Type B pancreatic cell (in vitro differentiated cells): ENCODE measurements at places on chromosomes 3 and 15. TPM values are rescaled to one million over a fixed set of nuclear protein-coding genes. Genes with fewer than 3 reads are reported as not detected.

DNA sequence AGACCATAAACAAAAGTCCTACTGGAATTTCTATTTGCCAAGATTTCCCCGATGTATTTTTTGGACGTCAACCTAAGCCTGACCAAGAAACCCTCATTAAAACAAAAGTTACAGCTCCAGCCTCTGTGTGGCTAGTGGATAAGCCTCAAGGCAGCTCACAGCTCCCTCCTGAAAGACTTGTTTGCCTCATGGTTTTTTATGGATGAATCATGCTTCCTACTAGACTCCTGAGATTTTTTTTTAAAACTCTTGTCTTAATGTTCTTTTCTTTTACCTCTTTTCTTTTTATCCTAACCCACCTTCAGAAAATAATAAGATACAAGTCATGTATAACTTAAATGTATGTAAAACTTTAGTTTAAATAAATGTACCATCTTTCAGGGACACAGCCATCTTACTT, 52.4 kb downstream of the SUCNR1 start:
- DNase-seq = no peak

GRCh38 chr3:190826018-190826417, 36.5 kb downstream of the GMNC start:
- no peak for DNase-seq

- DNase-seq = no peak
Observed at GRCh38 chr3:56845505-56845904, 43.8 kb upstream of the ARHGEF3 start.

DNA sequence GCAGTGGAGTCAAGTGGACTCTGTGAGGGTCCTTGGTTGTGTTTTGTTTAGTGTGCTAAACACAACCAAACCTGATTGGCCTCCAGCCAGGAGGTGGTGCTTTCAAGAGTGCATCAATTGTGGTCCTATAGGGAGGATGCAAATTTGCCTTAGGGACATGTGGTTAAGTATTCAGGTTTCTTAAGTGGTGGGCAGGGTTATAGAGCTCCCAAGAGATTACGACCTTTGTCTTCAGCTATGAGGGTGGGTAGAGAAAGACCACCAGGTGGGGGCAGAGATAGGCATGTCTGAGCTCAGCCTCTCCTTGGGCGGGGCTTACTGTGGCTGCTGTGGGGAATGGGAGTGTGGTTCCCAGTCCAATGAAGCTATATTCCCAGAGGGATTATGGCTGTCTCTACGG, 186.6 kb downstream of the SQOR start:
- no peak for DNase-seq

- DNase-seq = no peak
Observed at GRCh38 chr15:90572893-90573292, 43.2 kb downstream of the CRTC3 start.

- DNase-seq = no peak
Observed at GRCh38 chr3:37562876-37563275, 298.8 kb upstream of the CTDSPL start.

DNA sequence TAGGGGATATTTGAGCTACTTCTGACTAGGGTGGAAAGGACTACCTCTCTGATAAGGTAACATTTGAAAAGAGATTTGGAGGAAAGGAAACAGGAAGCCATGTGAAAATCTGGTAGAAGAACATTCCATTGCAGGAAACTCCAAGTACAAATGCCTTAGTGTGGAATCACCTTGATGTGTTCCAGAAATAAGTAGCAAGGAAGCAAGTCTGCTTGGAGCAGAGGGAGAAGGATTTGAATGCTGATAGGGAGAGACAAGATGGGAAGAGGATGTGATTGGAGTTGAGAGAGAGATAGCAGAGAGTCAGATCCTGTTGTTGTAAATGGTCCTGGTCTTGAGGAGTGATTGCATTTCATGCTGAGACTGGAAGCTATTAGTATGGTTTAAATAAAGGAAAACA, 335.1 kb upstream of the DCBLD2 start:
- no peak for DNase-seq

DNA sequence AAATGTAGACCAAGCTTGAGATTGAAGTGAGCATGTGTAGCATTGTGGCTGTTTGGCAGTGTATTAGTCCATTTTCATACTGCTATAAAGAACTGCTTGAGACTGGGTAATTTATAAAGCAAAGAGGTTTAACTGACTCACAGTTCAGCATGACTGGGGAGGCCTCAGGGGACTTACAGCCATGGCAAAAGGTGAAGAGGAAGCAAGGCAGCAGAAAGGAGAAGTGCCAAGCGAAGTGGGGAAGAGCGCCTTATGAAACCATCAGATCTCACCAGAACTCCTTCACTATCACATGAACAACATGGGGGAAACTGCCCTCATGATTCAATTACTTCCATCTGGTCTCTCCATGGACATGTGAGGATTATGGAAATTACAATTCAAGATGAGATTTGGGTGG, 8.6 kb upstream of the CERS3 start:
- no peak for DNase-seq

- DNase-seq = no peak
Observed at GRCh38 chr15:73233623-73234022, 135.1 kb downstream of the HCN4 start.

DNA sequence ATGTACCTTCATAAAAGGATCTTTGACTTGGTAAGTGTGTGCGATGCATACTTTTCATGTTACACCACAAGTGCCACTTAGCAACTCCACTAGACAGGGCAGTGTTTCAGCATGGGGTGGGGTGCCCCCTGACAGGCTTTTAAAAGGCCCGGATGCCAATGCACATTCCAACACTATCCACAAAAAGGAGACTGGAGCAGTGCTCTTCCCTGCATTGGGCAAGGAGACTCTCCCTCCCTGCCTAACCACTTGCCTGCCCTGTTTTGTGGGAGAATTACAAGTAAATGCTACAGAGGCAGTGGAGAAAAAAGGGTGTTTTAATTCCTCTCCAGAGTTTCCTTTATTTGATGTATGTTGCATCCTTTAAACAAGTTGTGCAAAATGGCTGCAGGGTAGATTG, 1.7 kb upstream of the RARB start:
- DNase-seq = no peak

DNA sequence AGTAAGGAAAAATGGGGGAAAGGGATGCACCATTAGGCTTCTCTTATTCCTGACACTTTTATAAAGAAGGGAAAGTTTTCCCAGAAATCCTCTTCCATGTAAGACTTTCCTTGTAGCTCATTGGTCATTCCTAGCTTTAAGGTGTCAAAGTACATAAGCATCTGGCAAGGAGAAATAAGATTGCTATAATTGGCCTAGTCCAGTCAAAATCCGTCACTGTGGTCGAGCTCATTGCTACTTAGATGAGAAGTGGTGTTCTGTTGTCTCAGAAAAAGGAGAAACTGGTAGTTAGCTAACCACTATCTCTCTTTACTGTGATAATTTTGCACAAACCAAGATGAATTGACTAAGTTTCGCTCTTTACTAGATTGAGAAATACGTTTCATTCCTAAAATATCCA, 370.1 kb downstream of the CNTN4 start:
- DNase-seq = no peak

DNA sequence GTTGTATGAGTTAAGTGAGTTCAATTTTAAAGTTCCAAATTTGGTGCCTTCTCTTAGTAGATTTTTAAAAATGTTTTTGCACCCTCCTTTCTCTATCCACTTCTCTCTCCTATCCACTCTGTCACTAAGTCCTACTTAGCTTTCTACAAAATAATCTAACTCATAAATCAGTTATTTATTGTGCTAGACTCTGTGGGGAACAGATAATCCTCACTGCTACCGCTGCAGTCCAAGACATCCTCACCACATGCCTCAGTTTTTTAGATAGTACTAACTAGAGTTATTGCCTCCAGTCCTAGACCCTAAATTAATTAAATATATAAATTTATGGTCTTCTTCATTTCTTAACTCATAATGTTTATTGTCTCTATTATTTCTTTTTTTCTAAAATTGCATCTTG, 576.3 kb downstream of the GRM7 start:
- DNase-seq = no peak

GRCh38 chr15:34301058-34301457, 36.5 kb downstream of the SLC12A6 start:
- DNase-seq = no peak

GRCh38 chr3:171494457-171495109, 34.4 kb upstream of the TNIK start:
- no peak for DNase-seq

- DNase-seq = no peak
Observed at GRCh38 chr3:42639192-42639591, 14.3 kb upstream of the ZBTB47 start.

- DNase-seq = peak; percentile 82
Observed at GRCh38 chr15:40763801-40764628, at the start of gene GCHFR. Gene GCHFR, plus strand, starts transcription at chr15:40764068. Its CDS starts 113 bp downstream, at chr15:40764181.

DNA sequence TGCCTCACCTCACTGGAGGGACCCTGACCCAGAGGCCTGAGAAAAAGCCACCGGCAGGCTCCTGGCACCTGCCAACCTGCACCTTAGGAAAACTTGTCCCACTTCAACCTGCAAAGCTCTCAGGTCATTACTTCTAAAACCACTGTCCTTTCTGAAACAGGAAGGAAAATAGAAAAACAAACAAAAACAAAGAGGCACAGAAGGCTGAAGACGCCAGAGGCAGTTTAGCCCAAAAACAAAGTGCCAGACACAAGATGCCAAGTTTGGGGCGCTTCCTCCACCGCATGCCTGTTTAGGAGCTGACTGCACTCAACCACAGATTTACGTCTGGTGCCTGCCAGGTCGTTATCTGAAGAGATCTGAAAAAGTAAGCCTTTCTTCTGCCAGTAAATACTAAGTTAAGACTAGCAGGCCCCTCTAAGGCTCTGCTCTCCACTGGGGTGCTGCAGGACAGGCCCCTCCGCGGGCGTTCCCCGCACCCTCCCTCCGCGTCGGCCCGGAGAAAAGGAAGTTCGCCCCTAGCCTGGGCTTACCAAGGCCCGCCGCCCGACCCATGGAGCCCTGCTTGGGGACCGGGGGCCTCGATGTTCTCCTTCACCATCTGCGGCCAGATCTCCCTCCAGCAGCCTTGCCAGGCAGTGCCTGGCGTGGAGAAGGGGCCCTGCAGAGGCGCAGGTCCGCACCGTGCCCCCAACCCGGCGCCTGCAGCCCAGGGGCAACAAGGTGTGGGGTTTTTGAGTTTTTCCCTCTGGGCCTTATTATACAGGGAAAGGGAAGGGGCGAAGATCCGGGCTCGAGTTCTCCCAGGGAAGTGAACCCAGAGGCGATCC, 1.3 kb downstream of the GOLGA8A start:
- DNase-seq = no peak

GRCh38 chr3:187739561-187740332, 5.5 kb downstream of the BCL6 start:
- DNase-seq = peak; percentile 91

- DNase-seq = no peak
Observed at GRCh38 chr3:1179146-1179545, 86.3 kb downstream of the CNTN6 start.

DNA sequence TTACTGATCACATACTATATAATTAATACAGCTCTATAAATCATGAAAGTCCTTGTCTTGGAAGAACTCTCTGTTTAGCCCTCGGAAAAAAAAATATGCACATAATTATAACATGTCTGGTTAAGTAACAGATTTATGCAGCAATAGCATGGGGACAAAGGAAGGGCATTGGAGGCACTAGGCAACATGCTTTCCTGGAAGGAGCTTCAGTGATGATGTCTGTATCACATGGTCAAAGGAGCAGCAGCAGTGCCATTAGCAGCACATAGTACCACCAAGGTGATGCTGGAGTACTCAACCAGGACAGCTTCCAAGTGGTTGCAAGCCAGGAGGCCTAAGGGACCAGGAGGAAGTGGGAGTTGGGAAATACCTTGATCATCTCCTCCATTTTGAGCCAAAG, 36.3 kb upstream of the PHLDB2 start:
- DNase-seq = no peak

GRCh38 chr3:48478626-48479555, 25.1 kb downstream of the SHISA5 start:
- DNase-seq = no peak

DNA sequence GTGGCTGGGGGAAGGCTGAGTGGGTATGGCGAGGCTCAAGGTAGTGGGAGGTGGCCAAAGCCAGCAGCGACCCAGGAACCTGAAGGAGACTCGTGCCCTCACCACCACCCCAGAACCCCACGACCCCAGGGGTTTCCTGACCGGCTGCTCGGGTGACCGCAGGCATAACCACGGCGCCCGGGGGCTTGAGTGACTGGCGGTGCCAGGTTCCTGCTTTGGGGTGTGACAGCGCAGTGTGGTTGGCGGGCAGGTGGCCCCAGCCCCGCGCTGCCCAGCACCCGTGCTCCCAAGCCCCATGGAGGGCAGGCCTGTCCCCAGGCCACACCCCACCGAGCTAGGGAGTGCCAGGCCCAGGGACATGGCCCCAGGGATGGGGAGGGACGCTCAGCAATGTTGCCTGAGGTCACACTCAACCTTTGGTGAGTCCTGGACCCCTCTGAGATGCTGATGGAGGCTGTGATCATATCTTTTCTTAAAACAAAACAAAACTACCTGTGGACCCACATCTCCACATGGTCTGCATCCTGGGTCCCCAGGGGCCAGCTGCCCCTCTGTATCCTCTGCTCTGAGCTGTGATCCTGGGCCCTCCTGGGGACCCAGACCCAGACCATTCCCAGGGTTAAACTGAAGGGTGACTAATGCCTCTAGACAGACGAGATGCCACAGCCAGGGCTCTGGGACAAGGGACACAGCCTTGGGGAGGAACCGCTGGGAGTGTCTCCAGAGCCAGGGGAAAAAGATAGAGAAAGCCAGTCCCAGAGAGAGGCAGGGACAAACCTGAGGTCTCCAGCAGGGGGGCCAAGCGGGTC, 13.0 kb downstream of the DNAJB8 start:
- DNase-seq = no peak

DNA sequence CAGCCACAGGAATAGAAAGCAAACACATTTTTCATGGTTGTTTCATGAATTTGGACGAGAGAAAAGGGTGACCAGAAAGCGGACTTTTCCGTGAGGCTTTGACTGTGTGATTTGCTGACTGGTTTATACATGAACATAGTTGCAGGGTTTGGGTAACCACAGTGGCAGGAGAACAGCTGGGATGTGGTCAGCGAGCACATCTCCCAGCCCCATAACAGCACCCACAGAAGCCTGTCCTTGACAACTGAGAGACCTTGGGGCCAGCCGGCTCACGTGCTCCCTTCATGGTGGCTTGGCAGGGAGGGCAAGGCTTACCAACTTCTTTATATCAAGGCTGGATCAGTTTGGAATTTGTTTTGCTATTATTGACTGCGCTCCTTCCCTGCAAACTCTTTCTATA, 13.2 kb upstream of the RGMA start:
- DNase-seq = no peak

- peak; percentile 57 for DNase-seq
Observed at GRCh38 chr3:42702982-42703694, 540 bp upstream of the HHATL start.

Gene SYNM
- 2.2 and 4.1 TPM in 2 replicates for total RNA-seq

Gene CPNE9
- 0.34 and 0.59 TPM in 2 replicates for total RNA-seq

Gene FANCD2OS
- total RNA-seq = not detected in 2 replicates

Gene ASB7
- total RNA-seq = 14.6 and 14.8 TPM in 2 replicates

Gene GXYLT2
- 6.3 and 25.8 TPM in 2 replicates for total RNA-seq

Gene MST1R
- total RNA-seq = 3.0 and 5.3 TPM in 2 replicates

Gene BFSP2
- total RNA-seq = not detected in 2 replicates

Gene EID1
- 97.8 and 164 TPM in 2 replicates for total RNA-seq

Gene EPHB1
- 1.8 and 9.1 TPM in 2 replicates for total RNA-seq
